ENCODE measurements at places on chromosomes 3 and 15. TPM values are rescaled to one million over a fixed set of nuclear protein-coding genes. Genes with fewer than 3 reads are reported as not detected.

Gene NMNAT3
- 1.9 TPM for total RNA-seq

Gene C3orf49
- not detected for total RNA-seq

Gene A4GNT
- not detected for total RNA-seq

Gene P2RY12
- total RNA-seq: not detected

Gene LRRC49
- 8.3 TPM for total RNA-seq

Gene COL6A6
- not detected for total RNA-seq

Gene LIPC
- total RNA-seq: not detected

Gene TOPBP1
- 78.4 TPM for total RNA-seq

Gene POPDC2
- 0.15 TPM for total RNA-seq

Gene IL20RB
- 1.7 TPM for total RNA-seq

Gene BCHE
- total RNA-seq: 1.5 TPM

Gene PLA2G4E
- not detected for total RNA-seq

Gene SMAD6
- total RNA-seq: 45.9 TPM

Gene LRTM1
- not detected for total RNA-seq

Gene HTR3E
- not detected for total RNA-seq

Gene CP
- total RNA-seq: 5.8 TPM

Gene TMED3
- total RNA-seq: 137 TPM

Gene CALML4
- total RNA-seq: 5.4 TPM

Gene SLC9C1
- not detected for total RNA-seq

Gene INAFM2
- total RNA-seq: 10.4 TPM

Gene GOLGA6L7
- total RNA-seq: not detected

Gene ARGFX
- not detected for total RNA-seq

Gene CILP
- total RNA-seq: 0.08 TPM

Gene GHSR
- total RNA-seq: not detected

Gene LRRIQ4
- not detected for total RNA-seq

Gene SRP14
- total RNA-seq: 166 TPM

Gene GP9
- total RNA-seq: not detected

Gene GOLGA8H
- 1.5 TPM for total RNA-seq

Gene DISP2
- 10.0 TPM for total RNA-seq

Gene RAB5A
- total RNA-seq: 31.2 TPM

Gene RAD54L2
- 18.9 TPM for total RNA-seq

Gene IDH3A
- total RNA-seq: 116 TPM

Gene ADAMTS9
- 0.05 TPM for total RNA-seq

Measured in Panc1 (cell line).